ENCODE measurements at places on chromosomes 3 and 15. TPM values are rescaled to one million over a fixed set of nuclear protein-coding genes. Genes with fewer than 3 reads are reported as not detected.
A peak's percentile ranks its signal among the peaks of the same experiment; 100 is the strongest.

CACNA2D2 gene
- total RNA-seq, result 5.9 TPM

DNA sequence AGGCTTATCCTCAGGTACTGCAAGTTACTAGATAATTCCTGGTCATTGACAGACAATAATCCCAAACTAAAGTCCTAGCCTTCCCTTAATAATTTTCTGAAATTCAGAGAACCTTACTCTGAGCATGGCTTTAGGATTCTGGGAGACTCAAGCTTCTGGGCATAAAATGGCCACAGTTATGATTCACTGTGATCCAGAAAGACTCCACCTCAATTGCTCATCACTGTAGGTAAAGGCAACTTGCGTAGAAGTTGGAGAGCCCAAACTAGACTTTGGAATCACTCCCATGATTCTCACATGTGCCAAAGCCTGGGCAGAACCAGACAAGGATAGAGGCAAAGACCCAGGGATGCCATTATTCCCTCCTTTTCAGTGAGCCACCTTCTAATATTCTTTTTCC, 195.3 kb downstream of the OSBPL10 start:
- no peak for DNase-seq

DNA sequence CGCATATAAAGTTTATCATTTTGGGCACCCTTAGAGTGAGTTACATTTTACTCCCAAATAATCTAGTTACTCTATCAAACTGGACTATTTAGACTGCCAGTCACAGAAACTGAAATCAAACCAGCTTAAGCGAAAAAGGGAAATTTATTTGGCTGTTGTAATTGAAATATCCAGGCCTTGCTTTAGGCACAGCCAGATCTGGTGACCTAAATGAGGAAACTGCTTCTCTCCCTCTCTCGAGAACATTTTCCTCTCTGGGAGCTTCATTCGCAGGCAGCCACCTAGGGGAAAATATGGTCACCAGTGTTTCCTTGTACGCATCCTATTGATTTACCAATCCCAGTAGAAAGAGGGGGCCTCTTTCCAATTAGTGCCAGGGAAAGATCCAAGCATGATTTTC, 175.3 kb upstream of the MITF start:
- DNase-seq, result no peak

DNA sequence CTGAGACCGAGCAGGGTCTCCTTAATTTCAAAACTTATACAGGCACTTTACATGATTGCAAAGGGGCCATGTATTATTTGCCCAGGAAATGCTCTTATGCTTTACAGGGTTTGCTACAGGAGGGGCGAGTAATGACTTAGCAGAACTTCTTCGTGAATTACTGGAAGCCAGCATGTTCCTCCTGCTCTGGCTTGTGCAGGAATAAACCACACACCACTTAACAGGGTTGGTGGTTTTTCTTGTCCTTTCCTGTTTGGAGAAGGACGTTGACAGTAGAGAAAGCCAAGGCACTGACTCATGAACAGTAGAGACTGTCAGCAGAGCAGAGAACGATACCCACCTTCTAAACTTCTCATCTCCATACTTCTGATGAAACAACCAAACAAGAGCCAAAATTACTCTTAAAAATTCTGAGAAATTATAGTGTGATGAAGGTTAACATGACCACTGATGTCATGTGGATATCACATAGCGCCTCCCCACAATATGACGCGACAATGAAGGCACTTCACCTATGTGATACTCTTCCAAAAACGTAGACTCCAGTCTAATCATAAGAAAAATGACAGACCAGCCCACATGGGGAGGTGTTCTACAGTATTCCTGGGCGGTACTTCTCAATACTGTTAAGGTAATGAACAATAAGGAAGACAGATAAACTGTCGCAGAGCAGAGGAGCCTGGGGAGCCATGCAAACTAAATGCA, 24.7 kb upstream of the MCTP2 start:
- no peak for DNase-seq

- DNase-seq, result no peak
Observed at GRCh38 chr3:9743548-9743947, 6.2 kb upstream of the OGG1 start.

PLSCR5 gene
- total RNA-seq, result not detected

WNT5A gene
- 15.7 TPM for total RNA-seq

DNA sequence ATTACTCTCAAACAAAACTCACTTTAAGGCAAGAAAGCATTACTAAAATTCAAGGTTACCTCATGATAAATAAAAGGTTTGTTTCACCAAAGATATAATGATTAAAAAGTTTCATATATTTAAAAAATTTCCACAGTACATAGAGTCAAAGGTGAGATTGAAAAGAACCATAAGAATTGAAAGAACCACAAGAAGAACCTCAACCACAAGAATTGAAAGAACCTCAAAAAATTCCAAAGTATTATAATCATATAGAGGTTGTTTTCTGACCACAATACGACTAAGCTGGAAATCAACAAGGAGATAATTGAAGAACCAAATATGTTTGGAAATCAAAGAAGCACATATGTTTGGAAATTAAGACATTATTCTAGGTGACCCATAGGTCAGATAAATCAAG, 52.7 kb downstream of the SLC25A36 start:
- no peak for DNase-seq

- no peak for DNase-seq
Observed at GRCh38 chr3:18232317-18232716, 192.8 kb downstream of the SATB1 start.

- DNase-seq, result no peak
Observed at GRCh38 chr3:100941041-100941440, 52.2 kb downstream of the ABI3BP start.

DNA sequence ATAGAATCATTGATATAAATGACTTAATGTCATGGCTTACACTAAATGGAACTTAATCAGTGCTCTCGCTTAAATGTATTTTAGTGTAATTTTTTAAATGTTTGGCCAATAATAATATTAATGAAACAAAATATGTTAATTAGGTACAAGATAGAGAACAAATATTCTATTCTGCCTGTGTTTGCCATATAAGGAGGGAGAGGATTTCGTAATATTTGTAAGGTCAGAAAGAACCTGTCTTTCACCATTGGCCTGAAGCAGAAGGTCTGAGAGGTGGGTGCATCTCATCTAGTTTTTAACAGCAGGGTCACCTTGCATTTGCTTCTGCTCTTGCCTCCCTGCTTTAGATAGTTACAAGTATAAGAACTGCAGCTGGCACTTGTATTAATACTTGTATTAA, 2.5 kb downstream of the GPR87 start:
- DNase-seq, result no peak

GRCh38 chr3:118380576-118380975, 654.1 kb downstream of the IGSF11 start:
- DNase-seq, result no peak

GRCh38 chr15:39075311-39075710, 505.6 kb upstream of the THBS1 start:
- DNase-seq, result no peak

GRCh38 chr3:86989006-86989405, 1.9 kb downstream of the VGLL3 start:
- no peak for DNase-seq

- DNase-seq, result peak; percentile 42
Observed at GRCh38 chr3:40477666-40478065, 744 bp downstream of the ZNF619 start.

DNA sequence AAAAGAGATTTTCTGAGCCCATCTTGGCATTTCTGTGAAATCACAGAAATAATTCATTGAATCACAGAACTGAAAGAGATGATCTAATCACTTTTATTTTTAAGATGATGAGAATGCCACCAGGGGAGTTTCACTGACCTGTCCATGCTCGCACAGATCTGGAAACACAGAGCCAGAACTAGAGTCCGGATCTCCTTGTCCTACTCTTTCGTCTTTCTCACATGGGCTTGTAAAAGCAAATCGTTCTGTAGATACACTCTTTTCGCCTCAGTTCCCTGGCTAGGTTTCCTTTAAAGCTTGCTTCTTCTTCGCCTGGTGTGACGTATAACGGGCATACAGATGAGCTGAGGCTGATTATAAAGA, 122.5 kb upstream of the SPRED1 start:
- DNase-seq, result no peak

SLCO2A1 gene
- 2.4 TPM for total RNA-seq

GRCh38 chr3:173823911-173824460, 426.4 kb downstream of the NLGN1 start:
- no peak for DNase-seq

FOXL2 gene
- total RNA-seq, result 2.2 TPM
